ENCODE measurements at places on chromosomes 2 and 18.

- no peak for DNase-seq
These were observed 170.1 kb downstream of the FHOD3 start for GRCh38 chr18:36467614-36468013.

DNA sequence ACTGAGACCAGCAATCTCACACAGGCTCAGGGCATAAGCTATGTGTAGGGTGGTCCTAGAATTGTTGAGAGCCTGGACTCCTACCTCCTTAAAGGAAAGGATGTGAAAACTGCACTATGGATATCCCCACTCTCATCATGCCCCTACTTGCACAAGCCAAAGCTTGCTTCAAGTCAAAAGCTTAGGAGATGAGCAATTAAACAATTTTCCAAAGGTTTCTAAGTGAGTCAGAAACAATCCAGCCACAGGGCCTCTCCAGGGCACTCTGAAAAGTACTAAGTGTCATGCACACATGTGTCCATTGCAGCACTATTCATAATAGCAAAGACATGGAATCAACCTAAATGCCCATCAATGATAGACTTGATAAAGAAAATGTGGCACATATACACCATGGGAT, 215.4 kb downstream of the AFF3 start:
- no peak for DNase-seq

DNA sequence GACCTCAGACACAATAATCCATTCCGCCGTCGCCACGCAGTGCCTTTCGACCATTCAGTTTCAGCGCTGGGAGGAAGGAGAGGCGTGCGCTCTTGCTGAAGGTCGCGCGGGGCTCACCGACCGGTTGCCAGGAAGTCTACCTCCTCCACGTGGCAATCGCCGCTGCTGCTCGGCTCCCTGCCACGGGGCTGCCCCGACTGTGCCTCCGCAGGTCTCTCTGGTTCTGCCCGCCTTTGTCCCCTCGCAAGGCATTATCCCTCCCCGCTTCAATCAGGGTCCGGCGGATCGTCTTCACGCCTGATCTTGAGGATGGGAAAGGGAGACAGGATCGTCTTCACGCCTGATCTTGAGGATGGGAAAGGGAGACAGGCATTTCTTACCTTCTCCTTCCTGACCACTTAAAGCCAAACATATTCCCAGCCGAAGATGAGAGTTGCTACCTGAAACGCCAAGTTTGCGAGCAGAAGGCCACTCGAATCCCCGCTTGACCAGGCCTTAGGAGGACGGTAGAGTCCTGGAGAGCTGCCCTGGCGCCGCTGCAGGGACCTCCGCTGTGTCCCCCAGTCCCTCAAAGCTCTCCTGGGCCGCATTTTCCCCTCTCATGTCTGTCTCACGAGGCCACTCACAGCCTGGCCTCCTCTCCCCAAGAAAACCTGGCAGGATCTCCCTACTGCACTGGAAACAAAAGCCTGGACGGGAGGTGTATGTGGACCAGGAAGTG, 4.3 kb upstream of the GPR45 start:
- DNase-seq = no peak

- DNase-seq = no peak
These were observed 380.6 kb downstream of the TSN start for GRCh38 chr2:122136056-122136455.

DNA sequence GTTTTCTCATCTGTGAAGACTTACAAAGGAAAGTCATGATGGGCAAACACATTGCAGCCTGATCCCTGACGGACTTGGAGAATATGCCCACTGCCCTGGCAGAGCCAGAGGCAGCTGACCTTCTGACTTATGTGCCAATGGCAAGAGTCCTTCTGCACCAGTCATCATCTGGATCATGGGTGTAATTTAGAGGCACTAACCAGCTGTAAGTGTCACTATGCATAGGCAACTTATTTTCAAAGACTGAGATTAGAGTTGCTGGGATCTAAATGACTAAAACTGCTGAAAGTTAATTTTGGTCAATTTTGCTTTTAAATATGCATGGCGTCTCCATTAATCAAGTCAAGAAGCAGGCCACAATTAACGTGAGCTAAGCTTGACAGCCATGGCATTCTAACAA, 261.2 kb downstream of the BCL11A start:
- DNase-seq = no peak

DNA sequence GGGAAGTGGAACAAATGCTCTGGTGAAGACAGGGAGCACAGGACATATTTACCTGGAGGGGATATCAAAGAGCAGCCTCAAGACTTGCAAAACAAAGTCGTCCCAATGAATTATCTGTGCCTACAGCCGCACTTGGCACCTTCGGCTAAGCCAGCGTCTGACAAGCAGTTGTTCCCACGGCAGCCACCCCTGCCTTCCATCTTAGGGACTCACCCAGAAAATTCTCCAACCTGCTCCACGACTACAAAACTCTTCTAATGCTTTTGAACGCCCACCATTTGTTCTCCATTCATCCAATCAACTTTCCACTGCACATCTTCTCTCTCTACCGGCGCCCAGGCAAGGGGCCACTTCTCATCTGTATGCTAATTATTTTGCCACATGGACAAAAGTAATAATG, 7.0 kb downstream of the MYT1L start:
- no peak for DNase-seq

GRCh38 chr2:128390256-128390990, 71.8 kb upstream of the HS6ST1 start:
- DNase-seq = no peak

- DNase-seq = no peak
These were observed 152.1 kb upstream of the CCDC150 start for GRCh38 chr2:196487417-196487816.

- DNase-seq = no peak
These were observed 20.4 kb upstream of the GPR17 start for GRCh38 chr2:127625572-127625951.

GRCh38 chr18:79425569-79425886, 29.8 kb downstream of the NFATC1 start:
- no peak for DNase-seq

DNA sequence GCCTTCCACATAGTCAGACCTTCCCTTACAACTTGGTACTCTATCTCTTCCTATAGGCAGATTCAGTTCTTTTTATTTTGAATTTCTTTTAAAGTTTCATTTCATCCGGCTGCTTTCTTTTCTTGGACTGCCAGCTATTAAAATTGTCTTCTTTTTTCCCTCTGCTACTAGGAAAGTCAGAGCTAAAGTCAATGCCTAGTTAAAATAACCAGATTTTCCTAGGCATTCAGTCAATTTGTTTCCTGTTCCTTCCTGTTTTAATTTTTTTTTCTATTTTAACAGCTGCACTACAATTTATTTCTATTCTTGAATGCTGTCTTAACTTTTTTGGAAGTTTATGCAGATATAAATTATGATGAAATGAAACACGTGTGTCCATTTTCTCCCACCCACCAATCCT, 84.8 kb downstream of the EVA1A start:
- DNase-seq = no peak

GRCh38 chr2:28142386-28142785, 250.3 kb upstream of the FOSL2 start:
- no peak for DNase-seq

- peak; percentile 78 for DNase-seq
These were observed 2.2 kb downstream of the ITM2C start for GRCh38 chr2:230866756-230867523.

DNA sequence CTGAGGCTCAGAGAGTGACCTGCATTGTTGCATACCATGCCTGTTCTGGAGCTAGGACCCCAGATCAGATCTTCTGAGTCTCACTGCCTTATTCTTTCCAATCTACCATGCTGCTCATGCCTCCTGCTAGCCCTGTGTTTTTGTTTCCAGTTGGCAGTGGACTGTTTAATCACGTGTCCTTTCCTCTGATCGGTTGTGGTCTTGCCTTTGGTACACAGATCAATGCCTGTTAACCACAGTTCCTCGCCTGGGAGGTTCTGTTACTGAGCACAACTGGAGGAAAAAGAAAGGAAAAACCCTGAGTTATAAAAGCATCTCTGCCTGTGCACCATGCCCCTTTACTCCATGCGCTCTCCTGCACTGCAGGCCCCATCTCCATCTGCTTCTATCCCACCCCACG, 329.1 kb downstream of the SETBP1 start:
- DNase-seq = no peak

- no peak for DNase-seq
These were observed 108.3 kb downstream of the PIEZO2 start for GRCh38 chr18:11040823-11041656.

DNA sequence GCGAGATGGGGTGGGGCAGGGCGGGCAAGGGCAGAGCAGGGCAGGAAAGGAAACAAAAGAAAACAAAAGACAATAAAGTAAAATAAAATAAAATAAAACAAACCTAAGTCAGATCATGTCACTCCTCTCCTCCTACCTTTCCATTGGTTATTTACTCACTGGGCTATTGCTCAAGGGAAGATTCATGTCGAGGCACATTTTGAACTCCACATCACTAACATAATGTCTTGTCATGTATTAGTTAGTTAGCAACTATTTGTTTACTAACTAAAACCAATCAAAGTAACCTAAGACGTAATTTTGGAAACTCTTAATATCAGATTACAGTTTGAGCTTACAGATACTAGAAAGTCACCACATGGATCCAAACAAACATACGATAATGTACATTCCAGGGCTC, 2.2 kb downstream of the C1D start:
- DNase-seq = no peak

DNA sequence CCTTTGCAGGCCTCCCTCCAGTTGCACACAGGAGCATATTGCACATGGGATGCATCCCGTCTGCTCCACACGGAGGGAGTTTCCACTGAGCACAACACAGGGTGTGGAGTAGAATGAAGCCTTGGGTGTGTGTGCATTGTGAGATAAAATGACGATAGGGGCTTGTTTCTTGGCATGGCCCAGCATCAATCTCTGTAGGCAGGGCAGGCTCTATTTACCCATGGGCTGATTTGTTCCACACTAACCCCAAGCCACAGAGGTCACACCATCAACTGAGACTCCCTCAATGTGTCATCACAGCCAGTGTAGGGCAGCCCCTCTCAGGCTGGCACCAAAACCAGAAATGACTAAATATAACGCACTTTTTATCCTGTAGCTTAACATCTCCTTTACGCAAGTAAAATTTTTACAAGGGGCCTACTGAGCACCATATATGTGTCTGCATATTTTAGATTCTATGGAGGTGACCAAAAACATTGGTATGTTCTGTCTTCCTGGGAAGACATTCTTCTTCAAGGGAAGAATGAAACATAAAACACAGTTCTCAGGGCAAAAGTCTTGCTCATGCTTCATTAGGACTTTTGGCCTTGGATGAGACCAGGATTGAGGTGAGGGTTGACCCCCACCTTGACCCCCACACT, 2.7 kb upstream of the GKN1 start:
- DNase-seq = no peak

DNA sequence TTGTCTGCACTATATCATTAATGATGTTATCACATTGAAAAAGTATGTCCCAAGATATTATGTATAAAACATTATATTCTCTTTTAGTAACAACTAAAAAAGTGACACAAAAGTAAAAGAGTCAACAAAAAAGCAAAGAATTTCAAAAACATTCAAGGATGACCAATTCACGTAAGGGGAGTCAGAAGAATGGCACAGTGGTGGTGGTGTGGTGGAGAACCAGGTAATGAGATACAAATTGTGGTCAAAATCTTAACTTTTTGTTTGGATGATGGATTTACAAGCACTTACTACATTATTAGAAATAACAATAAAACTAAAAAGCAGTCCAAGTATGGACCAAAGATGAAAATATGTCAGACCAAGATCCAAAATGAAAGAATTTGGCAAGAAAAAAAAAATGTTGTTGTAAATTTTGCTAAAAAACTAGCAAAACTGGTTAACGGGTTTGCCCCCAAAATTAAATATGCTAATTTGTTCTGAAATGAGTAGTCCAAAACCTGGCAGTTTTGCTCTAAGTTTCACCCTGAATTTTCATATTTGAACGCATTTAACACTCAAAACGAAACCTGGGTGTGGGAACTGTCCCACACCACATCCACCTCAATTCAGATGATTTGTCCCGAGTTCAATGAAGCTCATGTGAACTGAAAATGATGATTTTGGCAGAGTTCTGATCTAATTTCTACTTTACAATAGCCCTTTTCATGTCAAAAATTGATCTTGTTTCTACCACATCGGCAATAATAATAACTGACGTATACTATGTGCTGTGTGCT, 135.8 kb downstream of the IKZF2 start:
- no peak for DNase-seq

DNA sequence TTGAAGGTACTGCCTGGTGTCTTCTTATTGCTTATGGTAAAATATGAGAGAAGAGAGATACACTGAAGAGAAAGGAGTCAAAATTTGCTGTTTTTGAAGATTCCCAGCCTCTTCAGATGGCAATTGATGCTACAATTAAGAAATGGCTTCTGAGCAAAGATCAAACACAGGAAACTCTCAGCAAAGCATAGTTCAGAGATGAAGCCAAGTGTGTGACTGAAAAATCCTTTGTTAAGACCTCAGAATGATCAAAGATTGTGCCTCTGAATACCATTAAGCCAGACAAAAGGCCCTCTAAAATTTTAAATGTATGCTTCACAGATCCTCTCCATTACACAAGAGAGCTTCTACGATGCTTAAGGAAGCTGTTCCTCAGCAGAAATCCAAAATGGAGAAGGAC, 216.3 kb downstream of the UXS1 start:
- DNase-seq = no peak

- no peak for DNase-seq
These were observed 513.4 kb downstream of the TNS1 start for GRCh38 chr2:217489145-217489960.

GRCh38 chr2:186887107-186888090, 38.4 kb upstream of the ZSWIM2 start:
- DNase-seq = no peak

GRCh38 chr2:6359964-6360363, 505.7 kb downstream of the CMPK2 start:
- no peak for DNase-seq

DNA sequence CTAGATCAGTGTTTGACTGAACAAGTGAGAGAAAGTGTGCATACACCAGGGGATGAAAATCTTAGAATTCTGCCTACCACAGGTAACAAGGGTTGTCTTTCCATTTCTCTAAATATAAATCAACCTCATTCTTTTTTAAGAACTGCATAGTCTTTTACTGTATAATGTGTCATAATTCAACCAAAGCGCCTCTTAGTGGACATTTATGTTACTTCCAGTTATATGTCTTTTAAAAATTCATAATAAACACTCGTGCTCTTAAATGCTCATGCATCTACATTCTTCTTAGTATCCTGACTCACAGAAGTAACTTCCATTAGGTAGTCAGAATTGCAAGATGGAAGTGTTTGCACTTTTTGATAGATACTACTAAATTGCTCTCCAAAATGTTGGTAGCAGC, 76.2 kb downstream of the CHRNA1 start:
- peak; percentile 70 for DNase-seq

- DNase-seq = no peak
These were observed 124.9 kb upstream of the PXDN start for GRCh38 chr2:1869248-1869647.

- no peak for DNase-seq
These were observed 98.0 kb downstream of the STPG4 start for GRCh38 chr2:47056868-47057686.

DNA sequence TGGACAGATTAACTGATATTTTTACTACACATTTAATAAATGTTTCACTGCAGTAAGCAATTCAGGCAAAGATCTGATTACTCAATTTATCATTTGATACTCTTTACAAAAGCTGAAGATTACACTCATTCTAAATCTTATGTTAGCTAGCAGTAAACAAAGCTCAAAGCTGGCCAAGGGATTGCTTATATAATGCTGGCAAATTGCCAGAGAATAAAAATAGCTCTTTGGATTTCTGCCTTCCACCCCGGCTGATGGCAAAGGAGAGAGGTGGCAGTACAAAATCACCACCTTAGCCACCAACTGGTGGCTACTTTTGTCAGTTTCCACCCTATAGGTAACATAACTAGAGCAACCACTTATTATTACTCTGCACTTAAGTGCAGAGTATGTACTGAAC, 320.5 kb downstream of the FSIP2 start:
- no peak for DNase-seq

GRCh38 chr2:238267341-238267710, 21.1 kb downstream of the PER2 start:
- DNase-seq = no peak

All from CD4-positive, alpha-beta T cell (primary cell).